Endothelial cell of umbilical vein (primary cell): ENCODE measurements at places on chromosomes 1 and 21. TPM values are rescaled to one million over a fixed set of nuclear protein-coding genes. Genes with fewer than 3 reads are reported as not detected.

DNA sequence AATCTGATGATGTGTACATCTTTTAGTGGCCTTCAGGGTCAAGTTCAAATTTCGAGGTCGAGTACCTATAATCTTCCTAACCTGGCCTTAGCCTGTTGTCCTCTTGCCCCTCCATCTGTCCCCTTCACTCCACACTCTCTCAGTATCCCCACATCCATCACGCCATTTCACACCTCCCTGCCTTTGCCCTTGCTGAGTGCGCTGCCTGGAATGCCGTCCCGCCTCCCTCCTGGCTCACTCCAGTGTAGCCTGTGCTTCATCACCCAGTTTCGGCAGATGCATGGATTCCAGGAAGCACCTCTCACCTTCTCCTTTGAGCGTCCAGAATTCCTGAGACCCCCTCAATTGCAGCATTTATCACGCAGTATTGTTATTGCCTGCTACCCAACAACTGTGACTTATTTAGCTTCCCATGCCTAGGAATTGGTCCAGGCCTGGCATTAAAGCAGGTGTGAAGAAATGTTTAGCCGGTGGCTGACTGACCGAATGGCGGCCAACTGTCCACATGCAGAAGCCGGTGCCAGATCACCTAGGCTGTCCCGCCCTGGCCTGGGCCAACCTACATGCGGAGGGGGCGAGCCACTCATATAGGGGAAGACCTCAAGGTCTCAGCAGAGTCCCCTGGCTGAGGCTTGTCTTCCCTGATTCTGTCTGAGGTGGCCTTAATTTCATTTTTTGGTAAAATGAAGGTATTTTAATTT lies 34.5 kb downstream of the MYOM3 start:
- DNase-seq = no peak

DNA sequence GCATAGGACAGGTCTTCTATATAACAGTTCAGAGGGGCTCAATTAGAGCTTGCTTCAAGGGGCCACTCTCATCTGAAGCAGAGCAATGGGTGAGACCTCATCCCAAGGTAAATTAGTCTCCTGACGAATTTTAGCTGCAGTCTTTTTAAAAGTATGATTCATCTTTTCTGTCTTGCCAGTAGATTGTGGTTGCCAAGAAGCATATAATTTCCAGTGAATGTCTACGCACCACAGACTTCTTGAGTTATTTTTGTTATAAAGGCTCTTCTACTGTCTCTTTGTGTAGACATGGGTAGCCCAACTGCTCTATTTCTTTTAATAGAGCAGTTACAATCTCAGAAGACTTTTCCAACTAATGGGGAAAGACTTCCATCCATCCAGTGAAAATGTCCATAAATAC lies 108.9 kb upstream of the FMN2 start:
- DNase-seq = no peak

- no peak for DNase-seq
Observed at GRCh38 chr1:225820522-225821120, 10.7 kb downstream of the EPHX1 start.

DNA sequence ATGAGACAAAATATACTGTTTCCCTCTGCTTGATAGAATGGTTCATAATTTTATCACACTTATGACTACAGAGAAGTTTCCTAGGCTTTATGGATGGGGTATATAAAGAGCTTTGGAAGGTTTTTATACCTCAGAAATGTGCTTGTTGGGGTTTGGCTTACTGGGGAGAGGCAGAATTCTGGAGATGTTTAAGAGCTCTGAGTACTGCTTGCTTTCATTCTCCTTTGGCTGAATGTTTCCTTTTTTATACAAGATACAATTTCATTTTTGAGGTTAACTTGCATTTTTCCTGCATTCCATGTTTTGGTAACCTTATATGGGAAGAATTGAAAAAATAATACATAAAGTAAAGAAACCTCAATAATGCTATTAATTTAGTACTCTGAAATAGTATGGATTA lies 157.7 kb upstream of the COL11A1 start:
- DNase-seq = no peak

DNA sequence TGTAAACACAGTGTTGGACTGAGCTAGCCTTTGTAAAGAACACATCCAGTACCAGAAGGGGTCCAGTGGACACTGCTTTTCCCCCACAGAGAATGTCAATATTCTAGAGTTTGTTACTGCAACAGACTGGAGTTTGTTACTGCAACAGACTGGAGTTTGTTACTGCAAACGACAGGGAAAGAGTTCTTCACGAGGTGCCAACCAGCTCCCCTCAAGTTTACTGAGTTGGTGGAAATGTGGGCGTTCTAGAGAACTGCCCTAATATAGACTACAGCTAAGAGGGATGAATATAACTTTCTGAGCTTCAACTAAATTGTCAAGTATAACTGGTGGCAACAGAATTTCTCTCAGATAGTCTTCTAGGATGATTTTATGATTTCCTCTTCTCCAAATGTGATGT lies 73.8 kb upstream of the NEK2 start:
- DNase-seq = no peak

Gene VHLL
- polyA plus RNA-seq = not detected in 2 replicates

Gene OLFM3
- not detected in 2 replicates for polyA plus RNA-seq

DNA sequence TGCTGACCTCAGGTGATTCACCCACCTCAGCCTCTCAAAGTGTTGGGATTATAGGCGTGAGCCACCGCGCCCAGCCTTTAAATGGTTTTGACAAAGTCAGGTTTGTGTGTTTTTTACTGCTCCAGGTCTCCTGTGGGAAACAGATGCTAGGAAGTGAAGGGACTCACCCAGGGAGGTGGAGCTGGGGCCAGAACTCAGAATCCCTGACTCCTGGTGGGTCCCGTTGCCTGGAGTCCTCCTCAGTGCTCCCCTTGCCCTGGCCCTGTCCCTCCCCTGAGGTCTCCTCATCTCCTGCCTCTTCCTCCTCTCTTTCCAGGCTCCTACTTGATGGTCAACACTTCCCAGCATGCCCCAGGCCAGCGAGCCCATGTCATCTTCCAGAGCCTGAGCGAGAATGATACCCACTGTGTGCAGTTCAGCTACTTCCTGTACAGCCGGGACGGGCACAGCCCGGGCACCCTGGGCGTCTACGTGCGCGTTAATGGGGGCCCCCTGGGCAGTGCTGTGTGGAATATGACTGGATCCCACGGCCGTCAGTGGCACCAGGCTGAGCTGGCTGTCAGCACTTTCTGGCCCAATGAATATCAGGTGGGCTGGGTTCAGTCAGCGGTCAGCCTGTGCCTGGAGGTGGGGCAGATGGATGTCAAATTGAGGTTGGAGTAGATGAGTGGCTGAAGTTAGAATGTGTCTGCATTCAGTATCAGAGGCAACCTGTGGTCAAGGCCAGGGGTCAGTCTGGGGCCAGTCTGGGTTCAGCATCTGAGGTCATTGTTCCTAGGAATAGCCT lies 22.1 kb downstream of the PTPRU start:
- DNase-seq = no peak

GRCh38 chr1:171379846-171380245 lies 65.9 kb downstream of the FMO4 start:
- DNase-seq = no peak

GRCh38 chr1:53869454-53870117 lies 20.0 kb downstream of the YIPF1 start:
- DNase-seq = no peak

- no peak for DNase-seq
Observed at GRCh38 chr1:27596261-27596660, 7.7 kb downstream of the AHDC1 start.

DNA sequence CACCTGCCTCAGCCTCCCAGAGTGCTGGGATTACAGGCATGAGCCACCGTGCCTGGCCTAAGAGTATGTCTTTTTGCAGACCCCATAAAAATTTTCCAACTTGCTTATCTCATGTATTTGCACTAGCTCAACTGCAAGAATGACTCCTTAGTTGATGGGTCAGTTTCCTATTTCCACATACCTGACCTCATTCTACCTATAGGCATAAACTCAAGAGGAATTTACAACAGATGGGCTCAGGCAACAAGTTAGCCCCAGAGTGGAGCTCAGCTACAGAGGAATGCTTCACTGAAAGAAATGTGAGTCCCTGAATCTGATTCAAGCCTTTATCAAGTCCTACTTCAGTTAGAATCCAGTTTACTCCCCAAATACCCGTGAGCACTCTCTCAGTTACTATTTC lies 5.3 kb upstream of the SLC37A1 start:
- no peak for DNase-seq

GRCh38 chr1:230517326-230517725 lies 91.2 kb upstream of the PGBD5 start:
- DNase-seq = no peak

DNA sequence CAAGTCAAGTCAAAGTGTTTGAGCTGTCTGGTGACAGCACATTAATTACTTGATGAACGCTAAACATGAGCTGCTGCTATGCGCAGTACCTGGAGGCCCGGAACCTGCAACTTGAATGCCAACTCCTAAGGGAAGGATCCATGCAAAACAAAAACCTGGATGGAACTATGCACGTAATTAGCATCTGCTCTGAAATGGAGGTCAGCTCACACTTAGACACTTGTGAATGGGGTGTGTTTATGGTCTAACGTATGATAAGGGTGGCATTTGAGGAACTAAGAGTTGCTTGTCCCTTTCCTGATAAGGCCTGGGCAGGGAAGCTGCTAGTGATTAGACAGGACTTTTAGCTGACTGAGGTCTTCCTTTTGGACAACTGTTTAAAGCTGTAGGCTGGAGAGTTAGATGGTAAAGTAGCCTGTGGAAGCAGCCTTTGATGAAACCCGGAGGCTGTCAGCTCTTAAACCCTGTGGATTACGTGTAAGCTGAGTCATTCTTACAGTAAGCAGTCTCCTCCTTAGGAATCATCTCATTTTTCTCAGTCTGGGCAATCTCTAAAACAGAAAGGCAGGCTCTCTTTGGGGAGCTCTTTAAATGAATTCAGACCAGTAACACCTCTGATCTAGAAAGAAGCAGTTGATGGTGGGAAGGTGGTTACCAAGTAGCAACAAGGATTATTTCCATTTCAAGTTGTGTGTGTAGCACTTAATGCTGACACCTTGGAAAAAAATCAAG lies 6.8 kb downstream of the TENT5C start:
- no peak for DNase-seq

- no peak for DNase-seq
Observed at GRCh38 chr1:115727706-115728249, 40.7 kb downstream of the CASQ2 start.

GRCh38 chr1:178232949-178233348 lies 139.0 kb downstream of the RASAL2 start:
- no peak for DNase-seq

GRCh38 chr1:190067592-190067991 lies 410.1 kb downstream of the BRINP3 start:
- no peak for DNase-seq

DNA sequence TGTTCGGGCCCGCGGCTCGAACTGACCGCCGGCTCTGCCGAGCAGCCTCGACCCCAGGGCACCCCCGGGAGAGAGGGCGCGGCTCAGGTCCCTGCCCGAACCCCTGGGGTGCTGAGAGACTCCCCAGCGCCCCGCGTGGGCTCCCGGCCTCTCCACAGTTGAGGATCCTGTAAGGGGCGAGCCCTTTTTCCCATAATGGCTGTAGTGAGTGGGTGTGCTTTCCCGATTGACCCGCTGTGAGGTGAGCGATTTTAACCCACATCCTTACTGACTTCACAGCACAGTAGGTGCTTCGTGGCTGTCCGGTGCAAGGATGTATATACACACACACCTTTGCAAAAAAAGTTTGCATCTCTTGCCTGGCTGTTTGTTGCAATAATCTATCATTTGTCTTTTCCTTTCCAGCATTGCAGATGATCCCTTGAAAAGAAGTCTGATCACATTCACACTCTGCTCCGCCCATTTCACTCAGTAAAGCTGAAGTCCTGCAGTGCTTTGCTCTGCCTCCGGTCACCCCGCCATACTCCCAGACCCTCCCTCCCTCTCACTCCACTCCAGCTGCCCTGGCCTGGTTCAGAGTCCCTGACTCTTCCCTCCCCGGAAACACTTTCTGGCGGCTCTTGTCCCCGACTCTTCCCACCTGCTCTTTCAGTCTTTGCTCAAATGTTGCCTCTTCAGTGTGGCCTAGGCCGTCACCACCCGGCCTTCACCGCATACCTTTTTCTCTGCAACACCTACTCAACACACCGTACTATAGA lies 955 bp upstream of the UBE2G2 start:
- DNase-seq = no peak

- no peak for DNase-seq
Observed at GRCh38 chr21:36163750-36164741, 7.4 kb downstream of the DOP1B start.
